ENCODE measurements at places on chromosomes 2 and 18.

- DNase-seq: no peak
Observed at GRCh38 chr2:163177592-163177991, 339.0 kb upstream of the KCNH7 start.

DNA sequence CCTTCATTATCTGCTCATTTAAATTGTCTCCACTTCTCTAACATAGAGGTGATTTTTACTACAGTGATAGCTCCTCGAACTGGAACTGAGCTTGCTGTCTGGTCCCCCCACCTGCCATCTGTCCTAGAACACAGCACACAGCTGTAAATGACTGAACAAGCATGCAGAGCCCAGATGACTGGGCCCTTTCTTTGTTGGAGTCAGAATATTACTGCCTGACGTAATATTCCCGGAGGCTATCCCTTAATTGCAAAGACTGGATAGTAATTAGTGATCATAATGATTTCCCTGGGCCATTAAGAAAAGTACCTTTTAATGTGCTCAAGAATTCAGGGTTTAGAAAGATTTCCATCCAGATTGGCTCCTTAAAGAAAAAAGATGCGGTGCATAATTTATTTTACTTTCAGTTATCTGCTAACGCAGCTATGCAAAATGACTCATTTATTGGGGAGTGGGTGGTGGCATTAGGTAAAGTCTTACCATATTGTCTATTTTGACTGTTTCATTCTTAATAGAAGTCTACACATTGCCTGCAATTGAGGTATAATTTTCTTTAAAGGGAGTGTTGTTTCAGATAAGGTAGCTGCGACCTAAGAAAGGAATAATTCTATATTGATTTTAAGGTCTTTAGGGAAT, 84.4 kb downstream of the MAP4K4 start:
- DNase-seq: no peak

GRCh38 chr2:75787532-75788132, 76.9 kb upstream of the GCFC2 start:
- no peak for DNase-seq

DNA sequence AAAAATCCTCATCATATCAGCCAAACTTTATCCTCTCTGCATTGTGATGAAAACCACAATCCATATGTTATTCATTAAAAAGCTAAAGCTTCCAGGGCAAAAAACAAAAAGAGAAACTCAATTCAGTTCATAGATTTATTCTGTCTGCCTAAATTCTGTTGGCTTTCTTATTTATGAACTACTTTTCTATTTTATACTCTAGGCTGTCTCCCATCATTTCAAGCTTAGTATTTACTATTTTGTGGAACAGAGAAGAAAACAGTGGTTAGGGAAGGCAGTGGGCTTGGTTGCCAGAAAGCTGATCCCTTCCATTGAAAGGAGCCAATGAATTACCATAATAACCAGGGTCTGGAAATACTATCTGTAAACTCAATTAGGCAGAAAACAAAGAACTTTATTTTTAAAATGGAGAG, 71.8 kb downstream of the RAPH1 start:
- DNase-seq: no peak

All from occipital lobe (tissue), 3 donors.